ENCODE measurements at places on chromosomes 11 and 22.

DNA sequence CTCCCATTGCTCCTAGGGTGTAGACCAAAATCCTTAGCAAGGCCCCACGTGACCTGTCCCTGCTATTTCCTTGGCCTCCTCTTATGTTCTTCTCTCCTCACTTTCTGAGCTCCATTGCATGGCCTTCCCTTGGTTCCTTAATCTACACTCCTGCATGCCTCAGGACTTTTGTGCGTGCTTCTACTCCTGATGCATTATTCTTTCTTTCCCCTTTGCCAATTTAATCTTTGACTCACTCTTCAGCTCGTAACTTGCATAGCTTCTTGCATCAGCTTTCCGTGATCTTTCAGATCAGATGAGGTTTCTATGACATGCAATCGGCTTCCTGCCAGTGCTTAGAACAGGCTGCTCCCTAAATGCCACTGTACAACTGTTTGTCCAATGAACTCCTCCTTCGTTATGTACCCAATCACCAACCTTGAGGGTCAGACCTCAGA is 261.6 kb upstream of the CADM1 start:
- no peak for DNase-seq

DNA sequence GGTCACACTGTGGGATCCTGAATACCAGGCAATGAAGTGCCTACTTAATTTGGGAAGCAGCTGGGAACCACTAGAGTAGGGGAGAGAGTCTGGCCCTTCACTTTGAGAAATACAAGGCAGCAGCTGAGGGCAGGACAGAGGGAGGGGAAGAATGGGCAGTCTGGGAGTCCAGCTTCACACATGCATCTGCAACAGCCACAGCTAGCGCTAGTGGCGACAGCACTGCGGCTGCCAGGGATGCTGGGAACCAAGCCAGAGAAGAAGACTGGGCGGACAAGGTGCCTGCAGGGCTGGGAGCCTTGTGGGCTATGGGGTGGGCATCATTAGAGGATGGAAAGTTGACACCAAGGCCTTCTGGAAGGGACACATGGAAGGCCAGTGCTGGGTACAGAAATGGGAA is 15.8 kb downstream of the SCUBE2 start:
- no peak for DNase-seq

DNA sequence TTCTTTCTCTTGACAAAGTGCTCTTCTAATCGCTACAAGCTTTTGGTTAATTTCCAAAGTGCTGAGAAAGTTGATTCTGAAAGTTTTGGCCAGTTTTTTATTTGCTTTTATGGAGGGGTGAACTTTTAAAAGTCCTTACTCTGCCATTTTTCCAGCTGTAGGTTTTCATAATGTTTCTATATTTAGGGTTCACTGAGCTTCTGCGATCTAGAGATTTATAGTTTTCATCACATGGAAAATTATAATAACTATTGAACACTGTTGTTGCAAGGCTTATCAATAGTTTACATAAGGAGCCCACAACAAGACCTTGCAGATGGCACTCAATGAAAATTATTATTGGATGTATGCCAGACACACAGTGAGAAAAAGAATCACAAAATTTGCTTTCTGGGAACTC is 55.1 kb downstream of the DLG2 start:
- DNase-seq = no peak

DNA sequence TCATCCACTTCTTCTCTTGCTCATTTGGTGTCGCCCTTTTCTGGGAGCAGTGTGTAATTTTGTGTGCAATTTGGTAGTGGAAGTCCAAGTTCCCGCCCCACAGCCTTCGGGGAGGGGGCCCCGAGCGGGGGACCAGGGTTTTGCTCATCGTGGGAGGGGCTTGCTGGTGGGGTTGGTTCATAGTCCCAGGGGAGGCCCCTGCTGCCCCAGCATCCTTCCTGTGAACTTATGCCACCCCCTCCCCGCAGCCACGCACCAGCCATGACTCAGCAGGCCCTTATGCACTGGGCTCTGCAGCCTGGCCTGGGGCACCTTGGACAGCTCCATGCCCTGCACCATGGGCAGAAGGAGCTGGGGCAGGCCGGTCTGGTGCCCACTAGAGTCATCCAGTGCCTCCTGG is 1183.6 kb downstream of the BRD1 start:
- no peak for DNase-seq

DNA sequence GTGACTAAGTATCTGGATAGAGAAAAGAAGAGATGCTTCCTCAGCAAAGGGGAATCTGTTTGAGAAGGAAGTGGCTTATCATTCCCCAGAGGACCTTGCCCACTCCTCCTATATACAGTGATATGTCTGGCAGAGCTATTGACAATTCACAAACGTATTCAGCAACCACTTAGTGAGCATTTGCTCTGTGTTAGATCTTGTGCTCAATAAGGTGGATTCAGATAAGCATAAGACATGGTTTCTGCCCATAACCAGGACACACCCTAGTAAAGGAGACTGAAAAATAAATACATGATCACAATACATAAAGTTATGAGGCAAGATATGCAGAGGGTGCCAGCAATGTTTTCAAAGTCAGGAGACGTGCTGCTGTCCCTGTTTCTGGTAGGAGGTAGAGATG is 1.4 kb downstream of the TMEM9B start:
- no peak for DNase-seq

DNA sequence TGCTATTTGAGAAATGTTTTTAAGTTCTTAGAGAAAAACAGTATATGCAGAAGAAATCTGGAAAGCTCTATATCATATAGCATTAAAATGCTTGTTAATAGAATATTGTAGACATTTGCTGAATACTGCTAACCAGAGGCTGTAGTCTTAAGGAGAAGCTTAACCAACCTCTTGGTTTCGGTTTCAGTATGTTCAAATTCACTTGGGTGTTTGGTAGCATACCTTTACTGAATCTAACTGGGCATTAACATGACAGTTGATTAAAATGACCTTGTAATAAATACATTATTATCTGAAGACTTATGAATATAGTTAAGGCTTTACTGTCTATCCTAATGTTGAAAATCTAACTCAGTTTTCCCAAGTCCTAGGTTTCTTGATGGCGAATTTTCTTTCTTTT is 5.4 kb downstream of the PCF11 start:
- no peak for DNase-seq

- no peak for DNase-seq
Observed at GRCh38 chr11:47979378-47980087, 826 bp upstream of the PTPRJ start.

DNA sequence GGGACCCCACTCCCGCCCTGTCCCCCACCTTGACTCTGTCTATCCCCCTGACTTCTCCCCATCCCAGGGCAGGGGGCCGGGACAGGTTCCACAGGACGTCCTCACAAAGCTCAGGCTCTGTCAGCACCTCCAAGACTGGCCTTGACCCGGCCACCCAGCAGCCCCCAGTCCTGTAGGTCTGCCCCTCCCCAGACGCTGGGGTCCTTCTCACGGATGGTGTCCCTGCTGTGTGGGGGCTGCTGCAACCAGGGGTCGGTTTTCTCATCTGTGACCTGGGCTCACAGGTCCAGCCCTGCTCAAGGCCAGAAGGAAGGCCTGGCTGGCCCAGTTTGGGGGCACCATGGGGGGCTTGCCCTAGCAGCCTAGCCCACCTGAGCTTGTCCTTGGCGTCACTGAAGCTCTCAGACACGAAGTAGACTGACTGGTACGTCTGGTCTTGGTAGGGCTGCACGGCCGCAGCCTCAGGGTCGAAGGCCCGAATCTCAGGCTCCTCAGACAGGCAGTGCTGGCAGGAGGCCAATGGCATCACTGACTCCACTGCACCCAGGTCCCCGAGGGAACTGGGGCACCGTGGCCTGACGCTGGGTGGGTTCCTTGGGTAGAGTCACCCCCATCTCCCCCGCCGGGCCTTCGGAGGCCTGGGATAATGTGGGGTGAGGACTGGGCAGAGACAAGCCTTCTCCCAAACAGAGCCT is 4.0 kb upstream of the INS start:
- DNase-seq = no peak

GRCh38 chr22:33561149-33561807 is 359.0 kb downstream of the LARGE1 start:
- DNase-seq = no peak

- DNase-seq = no peak
Observed at GRCh38 chr11:65854161-65854592, 3.8 kb downstream of the CFL1 start.

- no peak for DNase-seq
Observed at GRCh38 chr22:43550672-43551071, 138.9 kb downstream of the MPPED1 start.

GRCh38 chr22:27791159-27791858 is 10.2 kb downstream of the MN1 start:
- DNase-seq = no peak

GRCh38 chr22:45575607-45576272 is 73.1 kb downstream of the FBLN1 start:
- no peak for DNase-seq

Data from stimulated activated CD8-positive, alpha-beta memory T cell treated with anti-CD3 and anti-CD28 coated beads, Interleukin-4, amount 100 ng/mL, for 24 hours (primary cell).